Testis (tissue), 5 donors: ENCODE measurements at places on chromosomes 12 and 14. TPM values are rescaled to one million over a fixed set of nuclear protein-coding genes. Genes with fewer than 3 reads are reported as not detected.

PACS2 gene
- total RNA-seq = 174 TPM

CCDC197 gene
- 20.7 TPM for total RNA-seq

ADCY6 gene
- total RNA-seq = 24.5 TPM

SLCO1B1 gene
- 0.37 TPM for total RNA-seq

TAS2R13 gene
- total RNA-seq = 3.6 TPM

SLIRP gene
- 133 TPM for total RNA-seq

TRIM9 gene
- total RNA-seq = 6.0 TPM

SLC4A8 gene
- 63.7 TPM for total RNA-seq

- DNase-seq = no peak
- peaks cover 44% of the 10 kb centered on the region for H3K4me1 ChIP-seq
- H3K27me3 ChIP-seq = no peaks in the 10 kb centered on the region
- peak overlapping the region; percentile 31 for H3K27ac ChIP-seq
Measured at GRCh38 chr14:92552066-92552465, 38.5 kb downstream of the RIN3 start.

DNA sequence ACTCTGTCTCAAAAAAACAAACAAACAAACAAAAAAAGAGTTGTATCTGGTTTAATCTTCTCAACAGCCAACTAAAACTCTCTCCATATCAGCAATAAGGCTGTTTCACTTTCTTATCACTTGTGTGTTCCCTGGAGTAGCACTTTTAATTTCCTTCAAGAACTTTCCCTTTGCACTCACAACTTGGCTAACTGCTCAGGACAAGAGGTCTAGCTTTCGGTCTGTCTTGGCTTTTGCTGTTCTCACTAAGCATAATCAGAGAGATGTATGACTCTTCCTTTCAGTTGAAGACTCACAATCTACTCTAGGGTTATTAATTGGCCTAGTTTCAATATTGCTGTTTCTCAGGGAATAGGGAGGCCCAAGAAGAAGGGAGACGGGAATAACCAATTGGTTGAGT lies 12.3 kb downstream of the NEMP1 start:
- H3K4me3 ChIP-seq = no peak overlapping the region
- DNase-seq = no peak
- H3K27ac ChIP-seq = peak overlapping the region; percentile 62
- no peaks in the 10 kb centered on the region for H3K36me3 ChIP-seq
- peaks cover 4% of the 10 kb centered on the region for H3K4me1 ChIP-seq

DNA sequence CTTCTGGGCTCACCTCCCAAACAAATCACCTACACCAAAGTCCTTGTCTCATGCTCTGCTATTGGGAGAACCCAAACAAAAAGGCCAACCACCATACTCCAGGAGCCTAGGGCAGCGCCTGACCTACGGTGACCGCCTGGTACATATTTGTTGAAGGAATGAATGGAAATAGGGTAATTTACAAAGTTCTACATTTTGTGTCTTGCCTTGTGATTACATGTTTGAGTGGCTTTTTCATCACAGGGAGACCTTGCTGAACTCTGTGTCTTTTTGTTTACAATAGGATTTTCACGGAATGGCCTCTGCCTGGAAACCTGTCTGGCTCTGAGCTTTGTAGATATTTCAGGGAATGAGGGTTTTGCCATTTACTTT lies 11.3 kb upstream of the PRIMA1 start:
- H3K27me3 ChIP-seq = no peaks in the 10 kb centered on the region
- H3K36me3 ChIP-seq = no peaks in the 10 kb centered on the region
- no peak for DNase-seq
- H3K4me1 ChIP-seq = no peaks in the 10 kb centered on the region
- H3K27ac ChIP-seq = no peak overlapping the region

DNA sequence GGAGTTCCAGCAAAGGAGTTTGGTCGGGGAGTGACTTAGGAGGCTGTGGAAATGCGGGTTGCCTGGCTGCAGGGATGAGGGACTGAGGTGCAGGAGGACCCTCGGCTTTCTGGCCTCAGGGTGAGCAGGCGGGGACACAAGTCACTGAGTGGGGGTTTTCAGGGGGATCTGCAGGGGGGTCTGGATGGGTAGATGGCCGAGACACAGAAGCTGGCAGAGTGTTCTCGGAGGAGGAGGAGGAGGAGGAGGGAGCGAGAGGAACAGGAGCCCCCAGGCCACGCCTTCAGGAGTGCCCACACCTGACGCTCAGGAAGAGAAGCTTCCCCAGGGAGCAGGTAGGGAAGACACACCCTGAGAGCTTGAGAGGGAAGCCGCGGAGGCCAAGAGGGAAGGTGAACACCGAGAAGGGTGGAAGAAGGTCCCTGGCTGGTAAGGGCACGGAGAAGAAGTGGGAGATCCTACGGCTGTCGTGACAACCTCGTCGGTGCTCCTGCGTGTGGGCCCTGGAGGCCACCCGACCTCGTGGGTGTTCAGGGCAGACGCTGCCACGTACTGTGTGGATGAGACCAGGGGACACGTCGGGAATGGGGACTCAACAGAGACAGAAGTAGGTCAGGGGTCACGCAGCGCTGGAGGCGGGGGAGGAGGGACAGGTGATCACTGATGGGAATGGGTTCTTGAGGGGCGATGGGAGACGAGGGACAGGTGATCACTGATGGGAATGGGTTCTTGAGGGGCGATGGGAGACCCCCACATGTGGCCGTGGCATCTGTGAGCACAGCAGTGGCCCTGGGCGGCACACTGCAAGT lies 109.4 kb downstream of the PIWIL1 start:
- no peaks in the 10 kb centered on the region for H3K4me1 ChIP-seq
- H3K27me3 ChIP-seq = no peaks in the 10 kb centered on the region
- H3K4me3 ChIP-seq = no peak overlapping the region
- no peak overlapping the region for H3K27ac ChIP-seq
- DNase-seq = no peak

DNA sequence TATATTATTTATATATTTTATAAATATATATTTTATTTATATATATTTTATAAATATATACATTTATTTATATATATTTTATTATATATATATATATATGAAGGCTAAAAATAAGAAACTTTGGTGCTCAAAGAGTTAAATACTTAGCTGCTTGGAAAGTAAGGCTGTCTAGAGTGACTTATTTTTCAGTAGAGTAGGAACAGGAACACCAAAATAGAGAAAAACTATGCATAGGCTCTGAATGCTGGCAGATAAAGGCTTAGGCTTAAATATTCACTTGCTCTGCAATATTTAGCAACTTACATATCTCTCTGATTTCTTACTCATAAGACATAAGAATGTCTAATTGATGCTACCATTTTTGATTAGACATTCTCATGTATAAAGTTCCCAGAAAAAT lies 991.2 kb downstream of the VRK1 start:
- H3K27me3 ChIP-seq = no peaks in the 10 kb centered on the region
- H3K27ac ChIP-seq = no peak overlapping the region
- H3K36me3 ChIP-seq = no peaks in the 10 kb centered on the region
- no peak for DNase-seq

DNA sequence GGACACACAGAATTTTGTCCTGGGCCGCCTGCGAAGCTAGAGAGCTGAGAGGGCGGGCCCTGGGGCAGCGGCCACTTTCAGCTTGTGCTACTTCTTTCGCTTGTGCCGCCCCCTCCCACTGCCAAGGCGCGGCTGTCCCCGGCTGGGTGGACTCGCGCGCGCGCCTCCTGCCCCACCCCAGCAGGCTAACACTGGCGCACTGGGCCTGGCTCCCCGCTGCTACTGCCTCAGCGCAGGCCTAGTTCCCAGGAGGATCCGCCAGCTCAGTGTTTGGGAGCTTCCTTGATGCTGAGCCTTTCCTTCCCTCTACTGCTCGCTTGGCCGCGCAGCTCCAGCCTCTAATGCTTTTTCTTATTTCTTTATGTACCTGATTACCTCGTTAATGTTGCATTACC lies 27.4 kb upstream of the METAP2 start:
- DNase-seq = peak; percentile 50
- no peak overlapping the region for H3K27ac ChIP-seq
- peak overlapping the region; percentile 29 for H3K4me3 ChIP-seq
- no peaks in the 10 kb centered on the region for H3K4me1 ChIP-seq
- no peaks in the 10 kb centered on the region for H3K27me3 ChIP-seq

DNA sequence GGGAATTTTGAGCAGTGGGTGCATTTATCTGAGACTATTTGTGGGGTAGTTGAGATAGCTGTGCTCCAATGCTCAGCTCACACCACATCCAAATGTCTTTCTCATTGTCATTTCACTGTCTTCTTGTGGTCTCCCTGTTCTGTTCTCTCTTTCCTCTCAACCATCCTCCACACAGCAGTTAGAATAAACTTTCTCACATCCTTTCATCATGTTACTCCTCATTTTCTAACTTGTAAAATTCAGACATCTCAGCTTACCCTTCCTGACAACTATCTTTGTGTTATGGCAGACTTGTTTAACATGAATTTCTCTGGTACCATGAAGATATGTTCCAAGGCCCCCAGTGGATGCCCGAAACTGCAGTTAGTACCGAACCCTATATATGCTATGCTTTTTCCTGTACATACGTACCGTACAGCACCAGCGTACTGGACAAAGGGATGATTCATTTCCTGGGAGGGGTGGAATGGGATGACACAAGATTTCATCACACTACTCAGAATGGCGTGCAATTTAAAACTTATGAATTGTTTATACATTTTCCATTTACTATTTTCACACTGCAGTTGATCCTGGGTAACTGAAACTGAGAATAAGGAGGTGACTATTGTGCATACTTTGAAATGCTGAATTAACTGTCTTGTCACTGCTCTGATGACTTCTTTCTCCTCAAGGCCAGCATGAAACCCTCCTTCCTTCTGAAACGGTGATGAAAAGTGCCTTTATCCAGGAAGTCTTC lies 177.1 kb upstream of the SLC38A2 start:
- no peaks in the 10 kb centered on the region for H3K4me1 ChIP-seq
- H3K27ac ChIP-seq = no peak overlapping the region
- no peak for DNase-seq

DNA sequence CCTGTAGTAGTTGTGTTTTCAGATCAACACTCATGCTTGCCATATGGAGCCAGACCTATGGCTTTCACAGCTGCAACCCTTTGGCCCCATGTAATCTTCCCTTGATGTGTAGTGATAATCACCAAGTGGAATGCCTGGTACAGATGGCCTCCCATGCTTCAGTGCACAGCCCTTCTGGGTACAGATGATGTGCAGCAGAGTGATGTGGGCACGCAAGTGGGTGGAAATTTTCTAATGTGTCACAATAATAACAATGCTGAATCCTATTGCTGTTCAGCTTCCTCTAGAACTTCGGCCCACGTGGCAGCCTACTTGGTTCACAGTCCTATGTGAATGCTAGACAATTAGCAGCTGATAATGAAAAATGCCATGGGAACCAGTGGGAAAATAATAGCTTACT lies 188.1 kb downstream of the SNAPC1 start:
- H3K27ac ChIP-seq = no peak overlapping the region
- H3K27me3 ChIP-seq = no peaks in the 10 kb centered on the region
- no peak overlapping the region for H3K4me3 ChIP-seq
- H3K36me3 ChIP-seq = no peaks in the 10 kb centered on the region
- no peak for DNase-seq
- H3K4me1 ChIP-seq = no peaks in the 10 kb centered on the region

- no peak overlapping the region for H3K4me3 ChIP-seq
- no peaks in the 10 kb centered on the region for H3K4me1 ChIP-seq
- H3K36me3 ChIP-seq = no peaks in the 10 kb centered on the region
- no peak overlapping the region for H3K27ac ChIP-seq
Measured at GRCh38 chr12:131436922-131437705, 273.8 kb upstream of the SFSWAP start.

GRCh38 chr14:93044556-93044955 lies 71.2 kb downstream of the ITPK1 start:
- H3K4me3 ChIP-seq = no peak overlapping the region
- peaks cover 72% of the 10 kb centered on the region for H3K4me1 ChIP-seq
- no peaks in the 10 kb centered on the region for H3K27me3 ChIP-seq
- DNase-seq = no peak

GRCh38 chr14:42869681-42870080 lies 1263.0 kb downstream of the LRFN5 start:
- no peaks in the 10 kb centered on the region for H3K27me3 ChIP-seq
- H3K27ac ChIP-seq = no peak overlapping the region
- DNase-seq = no peak
- no peaks in the 10 kb centered on the region for H3K36me3 ChIP-seq

- peak overlapping the region; percentile 62 for H3K4me3 ChIP-seq
- peaks cover 15% of the 10 kb centered on the region for H3K4me1 ChIP-seq
- no peaks in the 10 kb centered on the region for H3K36me3 ChIP-seq
- H3K27ac ChIP-seq = peak overlapping the region; percentile 95
- DNase-seq = peak; percentile 94
- no peaks in the 10 kb centered on the region for H3K27me3 ChIP-seq
Measured at GRCh38 chr12:98503342-98503591, 12.1 kb upstream of the TMPO start.

DNA sequence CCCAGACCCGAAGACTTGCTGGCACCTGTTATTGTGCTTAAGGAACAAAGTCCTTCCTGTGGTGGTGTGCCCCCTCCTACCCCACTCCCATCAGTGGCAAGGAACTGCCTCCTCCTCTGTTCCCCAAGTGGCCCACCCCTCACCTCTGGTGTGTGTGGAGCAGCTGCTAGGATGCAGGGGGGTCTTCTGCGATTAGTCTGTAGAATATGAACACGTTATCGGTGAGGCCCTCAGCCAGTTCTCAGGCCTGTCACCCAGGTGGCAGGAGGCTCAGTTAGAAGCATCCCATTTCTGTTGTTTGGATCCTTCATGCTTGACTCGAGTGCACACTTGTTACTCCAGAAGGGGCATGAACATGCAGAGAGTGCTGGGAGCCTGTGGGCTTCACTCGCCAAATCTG lies 39.3 kb downstream of the RAB35 start:
- H3K27ac ChIP-seq = no peak overlapping the region
- DNase-seq = no peak
- no peaks in the 10 kb centered on the region for H3K36me3 ChIP-seq
- H3K27me3 ChIP-seq = no peaks in the 10 kb centered on the region
- no peaks in the 10 kb centered on the region for H3K4me1 ChIP-seq

DNA sequence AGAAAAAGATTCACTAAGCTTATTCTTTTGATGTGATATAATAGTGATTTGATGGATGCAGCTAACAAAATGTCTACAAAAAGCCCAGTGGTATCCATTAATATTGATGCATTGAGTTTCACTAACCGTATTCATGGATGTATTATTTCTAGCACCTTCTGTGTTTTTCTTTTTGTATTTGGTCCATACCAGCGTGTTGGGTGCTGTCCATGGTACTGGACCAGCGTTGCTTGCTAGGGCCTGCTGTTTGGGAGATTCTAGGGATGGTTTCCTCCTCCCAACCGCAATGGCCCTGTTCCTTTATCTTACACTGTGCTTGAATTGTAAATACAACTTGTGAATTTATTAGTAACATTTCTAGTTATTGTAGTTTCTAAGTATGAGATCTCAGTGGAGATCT lies 31.7 kb downstream of the ANO4 start:
- peak; percentile 78 for DNase-seq
- H3K27ac ChIP-seq = no peak overlapping the region
- no peak overlapping the region for H3K4me3 ChIP-seq
- no peaks in the 10 kb centered on the region for H3K36me3 ChIP-seq
- no peaks in the 10 kb centered on the region for H3K4me1 ChIP-seq
- H3K27me3 ChIP-seq = no peaks in the 10 kb centered on the region

GRCh38 chr14:30725763-30726162 lies 103.6 kb downstream of the SCFD1 start:
- H3K4me3 ChIP-seq = no peak overlapping the region
- H3K4me1 ChIP-seq = no peaks in the 10 kb centered on the region
- H3K36me3 ChIP-seq = no peaks in the 10 kb centered on the region
- H3K27ac ChIP-seq = no peak overlapping the region
- no peak for DNase-seq

GRCh38 chr14:61628016-61628725 lies 67.1 kb upstream of the HIF1A start:
- H3K36me3 ChIP-seq = no peaks in the 10 kb centered on the region
- no peak overlapping the region for H3K27ac ChIP-seq
- no peaks in the 10 kb centered on the region for H3K27me3 ChIP-seq
- no peaks in the 10 kb centered on the region for H3K4me1 ChIP-seq
